Myocyte (in vitro differentiated cells): ENCODE measurements at places on chromosomes 7 and 10. TPM values are rescaled to one million over a fixed set of nuclear protein-coding genes. Genes with fewer than 3 reads are reported as not detected.

ZNF503 gene
- 4.6 and 9.9 TPM in 2 replicates for total RNA-seq

TEX47 gene
- total RNA-seq, result not detected in 2 replicates

KCP gene
- 0.19 and 0.42 TPM in 2 replicates for total RNA-seq

LDB3 gene
- total RNA-seq, result 107 and 137 TPM in 2 replicates

NXPH1 gene
- total RNA-seq, result 0.13 and 0.36 TPM in 2 replicates
